Stimulated activated CD4-positive, alpha-beta T cell treated with anti-CD3 and anti-CD28 coated beads, Interleukin-15, amount 100 ng/mL, for 1 hour (primary cell): ENCODE measurements at places on chromosomes 7 and 10.

- no peak for DNase-seq
Measured at GRCh38 chr7:34488766-34489165, 169.3 kb upstream of the NPSR1 start.

- DNase-seq = no peak
Measured at GRCh38 chr7:149455175-149455950, 5.5 kb downstream of the ZNF777 start.

DNA sequence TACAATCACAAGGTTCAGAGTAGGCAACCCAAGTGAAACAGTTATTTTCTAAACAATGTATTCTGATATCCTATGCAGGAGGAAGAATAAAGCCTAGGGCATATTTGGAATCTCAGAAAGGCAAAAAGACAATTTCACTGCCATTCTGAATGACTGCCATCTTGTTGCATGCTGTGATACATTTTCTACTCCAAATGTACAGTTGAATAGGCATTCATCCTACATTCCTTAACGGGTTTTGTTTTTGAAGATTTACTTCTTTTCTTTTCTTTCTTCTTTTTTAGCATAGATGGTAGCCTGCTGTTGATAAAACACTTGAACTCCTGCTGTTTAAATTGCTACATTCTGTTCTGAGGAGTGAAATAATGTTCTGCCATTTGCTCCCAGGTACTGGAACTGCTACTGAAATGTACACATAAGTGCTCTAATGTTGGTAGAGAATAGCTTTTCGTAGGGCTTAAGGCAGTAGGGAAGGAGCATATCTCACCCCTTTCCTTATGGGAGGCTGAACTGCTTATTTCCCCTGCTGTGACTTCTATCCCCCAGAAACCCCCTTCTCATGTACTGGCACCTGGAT is 506.8 kb downstream of the DNAJB9 start:
- DNase-seq = no peak

GRCh38 chr7:30469303-30469702 is 9.3 kb downstream of the NOD1 start:
- no peak for DNase-seq

DNA sequence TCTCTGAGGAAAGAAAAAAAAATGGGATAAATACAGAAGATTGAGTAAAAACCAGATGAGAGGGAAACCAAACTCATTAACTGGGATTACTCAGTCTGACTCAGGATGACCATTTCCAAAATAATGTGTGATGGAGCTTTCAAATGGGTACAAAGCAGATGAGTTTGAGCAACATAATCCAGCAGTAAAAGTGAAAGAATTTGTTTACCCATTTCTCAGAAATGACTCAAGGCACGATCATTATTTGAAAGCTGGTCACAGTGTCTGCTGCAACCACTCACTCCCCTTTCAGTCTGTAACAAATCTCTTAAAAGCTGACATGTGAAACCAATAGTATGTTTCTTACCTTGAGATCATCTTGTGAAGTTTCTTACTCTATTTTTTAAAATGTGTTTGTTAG is 104.7 kb upstream of the KLF14 start:
- no peak for DNase-seq

GRCh38 chr7:139559364-139560105 is 36.0 kb downstream of the CLEC2L start:
- DNase-seq = no peak
